Inflammatory macrophage (primary cell): ENCODE measurements at places on chromosomes 16 and 17.
A peak's percentile ranks its signal among the peaks of the same experiment; 100 is the strongest.

DNA sequence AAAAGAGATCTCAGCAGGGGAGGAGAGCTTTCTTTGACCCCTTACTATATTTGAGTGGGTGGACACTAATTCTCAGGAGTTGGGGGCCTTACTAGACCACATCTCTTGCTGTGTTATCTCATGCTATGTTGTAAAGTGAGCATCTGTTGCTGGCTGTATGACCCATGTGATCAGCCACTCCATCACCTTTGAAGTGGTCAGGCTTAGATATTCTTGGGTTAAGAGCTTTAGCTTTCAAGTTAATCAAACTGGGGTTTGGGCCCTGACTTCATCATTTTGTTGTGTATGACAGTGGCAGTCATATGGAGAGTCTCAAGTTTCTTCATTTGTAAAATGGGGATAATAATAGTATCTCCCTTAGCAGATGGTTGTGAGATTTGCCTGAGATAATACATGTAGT lies 201.1 kb downstream of the FTO start:
- no peak for DNase-seq

GRCh38 chr16:64657316-64658011 lies 464.4 kb downstream of the CDH11 start:
- no peak for DNase-seq

DNA sequence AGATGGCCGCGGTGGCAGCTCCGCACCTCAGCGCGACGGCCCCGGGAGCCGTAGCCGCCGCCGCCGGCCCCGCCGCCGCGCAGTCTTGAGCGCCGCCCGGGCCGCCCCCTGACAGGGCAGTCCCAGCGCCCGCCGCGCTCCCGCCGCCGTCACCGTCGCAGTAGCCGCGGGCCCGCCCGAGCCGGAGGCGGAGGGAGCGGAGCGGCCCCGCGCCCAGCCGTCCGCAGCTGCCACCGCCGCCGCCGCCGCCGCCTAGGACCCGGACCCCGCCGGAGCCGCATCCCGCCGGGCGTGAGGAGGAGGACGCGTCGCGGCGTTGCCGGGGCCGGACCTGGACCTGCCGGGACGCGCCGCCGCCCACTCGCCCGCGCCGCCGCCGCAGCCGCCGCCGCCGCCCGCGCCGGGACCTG lies 218 bp downstream of the TNRC6C start:
- no peak for DNase-seq

GRCh38 chr16:17431968-17432625 lies 38.7 kb downstream of the XYLT1 start:
- no peak for DNase-seq

GRCh38 chr17:245611-246010 lies 64.2 kb upstream of the DOC2B start:
- DNase-seq, result no peak

- no peak for DNase-seq
Observed at GRCh38 chr16:3317315-3317999, 12.2 kb downstream of the ZNF75A start.

GRCh38 chr16:29877266-29877961 lies 14.4 kb upstream of the CDIPT start:
- peak; percentile 79 for DNase-seq

DNA sequence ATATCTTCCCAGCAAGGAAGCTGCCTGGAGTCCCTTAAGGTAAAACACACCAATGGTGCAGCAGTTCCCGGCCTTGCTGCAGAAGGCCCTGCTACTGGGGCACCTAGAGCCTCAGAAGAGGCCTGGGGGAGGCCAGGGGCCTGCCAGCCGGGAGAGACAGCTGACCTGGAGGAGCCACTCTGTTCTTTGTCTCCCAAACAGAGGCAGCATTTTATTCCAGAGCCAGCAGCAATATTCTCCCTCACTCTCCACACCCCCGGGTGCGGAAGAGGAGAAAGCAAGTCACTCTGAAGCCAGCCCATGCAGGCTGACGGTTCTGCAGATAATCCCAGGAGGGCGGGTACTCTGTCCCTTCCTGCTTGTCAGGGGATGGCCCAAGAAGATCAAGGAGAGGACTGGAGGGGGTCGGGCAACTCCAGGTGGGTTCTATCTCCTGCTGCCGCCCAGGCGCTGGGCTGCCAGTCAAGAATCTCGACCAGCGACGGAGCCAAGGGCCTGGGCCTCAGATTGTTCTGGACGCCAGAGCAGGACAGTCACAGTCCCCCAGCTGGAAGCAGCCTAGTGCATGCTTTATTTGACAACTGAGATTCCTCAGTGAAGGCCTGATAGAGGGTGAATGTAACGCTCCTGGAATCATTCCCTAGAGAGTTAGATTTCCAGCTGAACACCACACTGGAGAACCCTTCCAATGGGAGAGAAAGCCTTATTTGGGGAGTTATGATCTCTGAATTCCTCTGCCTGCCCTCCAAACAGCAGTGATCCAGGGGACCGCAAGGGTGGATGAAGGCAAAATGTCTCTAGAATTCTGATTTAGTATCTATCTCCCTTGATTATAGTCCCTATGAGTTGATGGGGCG lies 1.1 kb upstream of the KIFC3 start:
- no peak for DNase-seq

DNA sequence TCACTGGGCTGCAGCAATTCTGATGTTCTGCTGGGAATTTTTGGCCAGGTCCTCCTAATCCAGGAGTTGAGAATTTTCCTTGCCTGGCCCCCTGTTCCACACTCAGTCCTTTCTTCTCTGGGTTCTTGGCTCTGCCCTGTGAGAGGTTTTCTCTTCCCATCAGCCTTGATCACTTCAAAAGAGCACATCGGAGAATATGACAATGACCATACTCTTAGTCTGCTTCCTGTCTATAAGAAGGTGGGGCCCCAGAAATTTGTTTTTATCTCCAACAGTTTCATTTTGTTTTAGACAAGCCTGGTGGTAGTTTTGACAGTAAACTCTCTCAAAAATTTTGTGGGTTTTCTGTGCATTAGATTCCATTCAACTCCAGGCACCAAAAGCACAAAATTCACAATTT lies 70.7 kb downstream of the C17orf67 start:
- no peak for DNase-seq

- DNase-seq, result no peak
Observed at GRCh38 chr16:51433599-51433998, 282.5 kb upstream of the SALL1 start.

DNA sequence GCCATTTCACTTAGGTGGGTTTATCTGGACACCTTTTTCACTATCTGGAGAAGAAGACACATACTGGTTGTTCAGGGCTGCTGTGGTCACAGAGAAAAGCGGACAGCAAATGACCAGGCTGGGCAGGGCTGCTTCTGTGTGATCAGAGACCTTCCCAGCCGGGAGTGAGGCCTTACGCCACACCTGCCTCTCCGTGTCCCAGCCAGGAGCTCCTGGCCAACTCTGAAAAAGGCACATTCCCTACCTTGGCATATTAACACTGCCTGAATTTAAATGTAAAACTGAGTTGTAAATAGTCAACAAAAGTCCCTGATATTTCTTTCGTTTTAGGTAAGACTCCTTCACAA lies 9.1 kb upstream of the SOST start:
- no peak for DNase-seq

GRCh38 chr17:54280741-54281140 lies 458.0 kb downstream of the KIF2B start:
- DNase-seq, result no peak

- DNase-seq, result no peak
Observed at GRCh38 chr17:2064520-2064971, 9.6 kb downstream of the HIC1 start.

DNA sequence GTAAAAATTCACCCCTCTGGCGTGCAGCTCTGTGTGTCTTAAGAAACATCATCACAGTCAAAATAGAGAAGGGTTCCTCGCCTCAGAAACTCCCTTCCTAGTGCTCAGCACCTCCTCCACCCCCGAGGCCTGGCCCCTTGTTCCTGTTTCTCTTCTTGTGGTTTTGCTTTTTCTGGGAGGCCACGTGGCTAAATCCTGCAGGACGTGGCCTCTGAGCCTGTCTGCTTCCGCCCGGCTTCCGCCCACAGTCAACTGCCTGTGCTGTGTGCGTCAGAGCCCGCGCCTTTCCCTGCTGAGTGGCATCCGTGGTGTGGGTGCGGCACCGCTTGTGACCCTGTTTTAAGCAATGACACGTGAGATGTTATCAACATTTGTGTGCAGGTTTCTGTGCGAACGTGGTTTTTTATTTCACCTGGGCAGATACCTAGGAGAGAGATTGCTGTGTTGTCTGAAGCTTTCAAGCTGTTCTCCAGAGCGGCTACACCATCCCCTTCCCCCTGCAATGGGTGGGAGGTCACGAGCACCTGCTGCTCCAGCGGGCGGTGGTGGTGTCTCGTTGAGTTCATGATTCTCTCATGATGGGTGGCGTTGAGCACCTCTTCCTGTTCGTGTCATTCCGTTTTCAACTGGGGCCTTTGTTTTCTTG lies 21.7 kb downstream of the ACSF3 start:
- peak; percentile 98 for DNase-seq

DNA sequence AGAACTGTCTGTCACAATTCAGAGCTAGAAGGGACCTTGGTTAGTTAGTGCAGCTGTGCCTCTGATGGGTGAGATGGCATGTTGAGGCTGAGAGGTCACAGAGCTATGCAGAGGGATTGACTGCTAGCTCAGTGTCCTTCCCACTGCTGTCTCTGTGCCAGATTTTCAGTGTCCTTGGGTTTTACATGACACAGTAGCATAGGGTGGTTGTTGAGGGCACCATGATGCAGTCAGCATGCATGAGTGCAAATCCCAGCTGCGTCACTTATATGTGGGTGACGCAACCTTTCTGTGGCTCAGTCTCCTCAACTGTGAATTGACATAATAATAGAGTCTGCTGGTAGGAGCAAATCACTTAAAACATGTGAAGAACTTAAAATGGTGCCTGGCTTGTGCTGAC lies 2.7 kb downstream of the MT1A start:
- DNase-seq, result no peak

DNA sequence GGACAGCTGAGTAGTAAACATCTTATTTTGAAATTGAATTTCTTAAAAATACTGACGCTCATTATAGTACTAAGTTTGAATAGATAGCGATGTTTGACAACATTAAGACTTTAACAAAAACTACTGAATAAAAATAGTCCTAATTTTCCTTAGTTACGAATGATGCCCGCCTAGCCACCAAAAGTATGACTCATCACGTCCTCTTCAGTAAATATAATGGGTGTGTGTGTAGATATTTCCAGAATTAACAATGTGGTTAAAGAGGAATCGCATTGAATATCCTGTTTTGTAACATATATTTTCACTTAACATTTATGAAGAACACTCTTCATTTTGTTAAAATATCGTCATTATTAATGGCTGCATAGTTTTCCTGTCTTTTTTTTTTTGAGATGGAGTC lies 187.6 kb downstream of the MYO1D start:
- no peak for DNase-seq

GRCh38 chr16:74751658-74752057 lies 23.0 kb downstream of the FA2H start:
- no peak for DNase-seq

DNA sequence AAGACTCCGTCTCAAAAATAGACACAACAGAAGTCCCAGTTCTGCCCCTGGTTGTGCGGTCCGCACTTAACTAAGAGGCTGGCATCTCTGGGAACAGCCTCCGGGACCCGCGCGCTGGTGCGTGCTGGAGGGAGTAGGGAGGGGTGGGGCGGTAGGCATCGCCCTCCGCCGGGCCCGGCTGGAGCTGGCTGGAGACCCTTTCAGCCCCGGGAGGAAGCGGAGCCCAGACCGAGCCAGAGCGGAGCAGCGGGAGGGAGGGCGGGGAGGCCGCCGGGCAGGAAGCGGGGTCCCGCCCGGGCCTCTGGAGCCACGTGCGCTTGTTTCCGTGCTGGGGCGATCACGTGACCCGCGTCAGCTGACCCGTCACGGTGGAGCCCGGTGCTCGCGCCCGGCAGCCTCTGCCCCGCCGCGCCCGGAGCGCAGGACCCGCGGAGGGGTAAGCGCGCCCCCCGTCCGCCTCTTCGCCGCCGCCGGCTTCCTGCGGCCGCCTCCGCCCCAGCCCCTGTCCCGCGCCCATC lies at the start of gene WDR81:
Gene WDR81 (plus strand): TSS at position 354 of the 518 bp plus-strand sequence. CDS start 256 bp downstream, outside the sequence.
- peak; percentile 91 for DNase-seq

- DNase-seq, result peak; percentile 45
Observed at GRCh38 chr17:80871341-80871740, 120.3 kb upstream of the CHMP6 start.

- no peak for DNase-seq
Observed at GRCh38 chr17:57806167-57806830, 43.5 kb downstream of the MRPS23 start.

- DNase-seq, result no peak
Observed at GRCh38 chr16:53478965-53479364, 24.0 kb downstream of the AKTIP start.

DNA sequence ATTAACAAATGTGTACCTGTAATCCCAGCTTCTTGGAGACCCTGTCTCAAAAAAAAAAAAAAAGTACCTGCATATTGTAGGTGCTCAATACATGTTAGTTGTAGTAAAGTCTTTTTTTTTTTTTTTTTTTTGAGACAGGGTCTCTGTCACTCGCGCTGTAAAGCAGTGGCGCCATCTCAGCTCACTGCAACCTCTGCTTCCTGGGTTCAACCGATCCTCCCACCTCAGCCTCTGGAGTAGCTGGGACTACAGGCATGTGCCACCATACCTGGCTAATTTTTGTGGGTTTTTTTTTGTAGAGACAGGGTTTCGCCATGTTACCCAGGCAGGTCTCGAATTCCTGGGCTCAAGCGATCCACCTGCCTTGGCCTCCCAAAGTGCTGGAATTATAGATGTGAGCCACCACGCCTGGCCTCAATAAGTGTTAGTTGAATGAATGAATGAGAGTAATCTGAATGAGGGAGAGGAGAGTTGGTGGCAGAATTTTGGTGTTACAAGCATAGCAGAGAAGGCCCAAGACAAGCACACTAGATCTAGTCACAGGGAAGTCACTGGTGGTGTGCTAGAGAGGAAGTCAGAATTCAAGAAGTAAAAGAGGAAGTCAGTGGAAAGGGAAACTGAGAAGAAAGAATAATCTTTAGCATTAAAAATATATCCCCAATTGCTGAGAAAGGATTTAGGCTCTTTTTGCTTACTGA lies 9.4 kb upstream of the MYL4 start:
- DNase-seq, result peak; percentile 81

DNA sequence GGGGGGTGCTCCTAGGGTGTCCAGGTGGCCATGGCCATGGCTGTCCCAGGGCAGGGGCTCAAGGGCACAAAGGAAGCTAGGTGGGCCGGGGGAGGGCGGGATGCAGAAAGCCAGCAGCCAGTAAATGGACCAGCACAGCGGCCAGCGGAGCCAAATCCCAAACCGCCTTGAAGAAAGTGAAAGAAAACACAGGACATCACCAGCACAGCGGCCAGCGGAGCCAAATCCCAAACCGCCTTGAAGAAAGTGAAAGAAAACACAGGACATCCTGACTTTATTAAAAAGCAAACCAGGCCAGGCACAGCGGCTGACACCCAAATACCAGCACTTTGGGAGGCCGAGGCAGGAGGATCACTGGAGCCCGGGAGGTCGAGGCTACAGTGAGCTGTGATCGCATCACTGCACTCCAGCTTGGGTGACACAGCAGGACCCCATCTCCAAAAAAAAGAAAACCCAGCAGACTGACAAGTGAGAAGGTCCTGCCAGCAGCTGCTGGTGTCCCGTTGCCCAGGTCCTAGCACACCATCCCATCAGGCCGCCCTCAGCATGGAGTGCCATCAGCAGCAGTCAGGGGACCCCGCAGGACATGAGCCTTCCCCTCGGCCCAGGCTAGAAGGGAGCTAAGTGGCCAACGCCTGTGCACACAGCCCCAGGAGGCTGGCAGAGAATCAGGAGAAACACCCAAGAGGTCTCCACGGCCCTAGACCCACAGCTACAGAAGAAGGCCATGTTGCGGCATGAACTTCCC lies 17.0 kb downstream of the SLC38A10 start:
- DNase-seq, result no peak
